ENCODE measurements at places on chromosomes 2 and 18.

GRCh38 chr2:208488686-208489564 lies 82.3 kb downstream of the PTH2R start:
- no peak for DNase-seq

DNA sequence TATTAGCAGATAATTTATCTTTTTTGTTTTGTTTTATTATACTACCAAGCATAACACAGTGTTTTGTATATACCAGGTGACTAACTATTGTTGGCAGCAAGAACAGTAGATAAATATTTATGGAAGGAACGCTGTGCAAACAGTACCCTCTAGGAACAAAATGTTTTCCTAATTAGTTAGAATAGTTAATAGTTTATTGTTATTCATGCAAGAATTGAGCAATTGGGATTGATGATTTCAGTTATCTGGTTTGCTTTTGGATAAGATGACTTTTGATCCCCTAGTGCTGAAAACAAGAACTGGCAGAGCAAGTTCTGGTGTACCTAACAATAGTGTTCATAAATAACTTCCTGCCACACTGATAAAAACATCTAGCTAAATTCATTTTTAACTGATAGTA lies 323.3 kb downstream of the TGIF1 start:
- DNase-seq = no peak

DNA sequence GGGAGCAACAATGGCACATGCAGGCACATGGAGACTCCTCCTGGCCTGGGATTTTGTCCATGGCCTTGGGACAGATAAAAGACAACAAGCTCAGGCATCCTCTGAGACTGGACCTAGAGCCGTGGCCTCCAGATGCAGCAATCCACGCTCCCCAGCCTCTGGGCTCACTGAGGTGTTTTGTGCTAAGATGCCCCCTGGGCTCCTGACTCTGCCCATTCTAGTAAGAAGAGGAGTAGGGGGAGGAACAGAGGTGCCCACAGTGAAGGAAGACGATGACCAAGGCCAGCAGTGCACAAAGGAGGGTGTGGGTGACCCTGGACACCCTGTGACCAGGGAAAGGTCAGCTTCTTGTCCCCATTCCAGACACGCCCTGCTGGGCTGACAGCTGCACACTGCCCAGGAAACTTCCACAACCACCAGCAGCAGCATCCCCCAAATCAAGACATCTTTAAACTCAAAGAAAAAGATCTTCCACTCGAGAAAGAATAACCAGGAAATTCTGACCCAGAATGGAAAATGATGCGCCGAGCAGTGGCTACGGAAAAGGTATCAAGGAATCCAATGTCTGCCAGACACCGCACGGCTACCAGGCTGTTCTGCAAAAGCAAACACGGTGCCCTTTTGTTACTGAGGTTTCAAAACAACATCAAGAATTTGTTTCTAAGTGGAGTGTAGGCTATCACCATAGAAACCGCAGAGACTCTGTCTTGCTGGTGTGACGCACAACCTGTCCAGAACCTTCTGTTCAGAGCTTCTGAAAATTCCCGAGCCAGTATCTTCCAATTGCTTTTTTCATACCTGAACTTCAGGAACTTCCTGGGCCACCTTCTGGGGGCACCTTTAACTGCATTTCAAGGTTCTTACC lies 65.5 kb downstream of the ZNF516 start:
- no peak for DNase-seq

DNA sequence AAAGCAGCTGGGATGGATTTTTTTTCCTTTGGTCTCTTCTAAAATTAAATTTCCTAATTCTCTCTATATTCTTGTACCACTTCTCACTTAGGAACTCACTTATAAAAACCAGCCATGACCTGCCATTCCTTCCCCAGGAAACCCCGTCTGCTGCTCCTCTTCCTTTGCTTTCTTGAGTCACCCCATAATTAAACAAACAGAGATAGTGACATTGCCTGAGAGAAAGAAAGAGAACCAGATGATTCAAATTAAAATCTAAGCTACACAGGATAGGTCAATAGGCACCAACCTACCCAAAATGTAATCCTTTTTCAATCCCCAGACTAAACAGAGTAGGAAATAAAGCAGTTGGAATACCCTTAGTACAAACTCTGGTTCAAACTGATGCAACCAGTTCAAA lies 9.7 kb downstream of the STK39 start:
- no peak for DNase-seq

GRCh38 chr2:151405376-151405775 lies 4.3 kb upstream of the RIF1 start:
- no peak for DNase-seq

DNA sequence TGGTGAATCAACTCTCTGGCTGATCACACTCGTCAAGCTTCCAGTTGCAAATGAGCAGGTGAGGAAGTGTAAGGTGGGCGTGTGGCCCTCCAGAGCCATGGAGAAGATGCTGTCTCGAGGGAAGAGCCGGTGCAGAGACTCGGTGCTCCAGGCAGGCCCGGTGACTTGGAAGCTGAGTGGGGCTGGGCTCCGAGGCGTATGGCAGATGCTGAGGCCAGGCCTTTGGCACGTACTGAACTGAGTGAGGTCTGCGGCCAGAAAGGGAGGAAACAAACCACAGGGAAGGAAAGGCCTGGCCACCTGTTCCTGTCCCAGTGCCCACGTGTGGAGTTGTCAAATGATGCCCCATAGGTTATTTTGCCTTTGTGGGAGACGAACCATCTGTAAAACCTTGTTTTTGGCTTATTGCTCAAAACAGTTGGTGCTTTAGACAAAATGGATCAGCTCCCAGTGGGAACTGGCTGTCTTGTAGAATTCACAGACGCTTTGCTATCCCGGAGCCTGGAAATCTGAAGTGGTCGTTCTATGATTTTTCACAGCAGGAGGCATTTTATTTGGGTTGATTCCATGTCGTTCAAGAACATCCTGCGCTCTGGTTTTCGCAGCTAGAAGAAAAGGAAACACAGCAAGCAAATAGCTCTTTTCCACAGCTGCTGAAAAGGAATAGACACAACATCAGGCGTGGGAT lies 117.5 kb upstream of the TMEM18 start:
- no peak for DNase-seq

DNA sequence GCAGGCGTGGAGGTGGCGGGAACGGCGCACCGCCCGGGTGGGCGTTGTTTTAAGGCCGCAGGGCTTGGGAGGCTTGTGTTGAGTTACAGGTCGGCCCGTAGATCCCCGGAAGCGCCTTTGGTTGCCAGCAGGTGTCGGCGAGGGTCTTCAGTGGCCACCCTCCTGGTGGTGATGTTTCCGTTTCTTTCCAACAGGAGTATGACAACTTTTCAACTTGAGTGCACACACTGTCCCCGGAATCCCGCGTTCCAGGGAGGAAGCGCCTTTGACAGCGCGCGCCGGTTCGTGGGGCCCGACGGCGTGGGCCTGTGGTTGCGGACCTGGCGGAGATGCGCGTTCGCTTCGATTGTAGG lies 1.0 kb upstream of the HDAC4 start:
- no peak for DNase-seq

- no peak for DNase-seq
Measured at GRCh38 chr2:45554073-45554741, 56.9 kb downstream of the SRBD1 start.

DNA sequence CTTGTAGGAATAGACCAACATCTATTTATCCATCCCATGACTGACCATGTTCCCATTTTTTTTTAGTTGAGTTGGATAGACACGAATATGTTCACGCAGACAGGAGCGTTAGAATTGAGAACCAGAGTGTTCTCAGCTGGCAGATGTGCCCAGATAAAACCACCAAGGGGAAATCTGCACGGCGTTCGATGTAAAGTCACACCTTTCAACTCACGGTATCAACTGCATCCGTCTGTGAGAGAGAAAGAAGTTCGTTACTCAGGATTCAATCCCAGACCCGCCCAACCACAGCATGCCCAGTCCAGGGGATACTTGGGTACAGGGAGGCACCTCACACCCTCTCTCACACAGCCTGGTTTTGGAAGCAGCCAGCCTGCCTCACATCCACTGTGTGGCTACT lies 26.1 kb downstream of the MAL start:
- no peak for DNase-seq

GRCh38 chr2:67651565-67651964 lies 254.4 kb downstream of the ETAA1 start:
- no peak for DNase-seq

DNA sequence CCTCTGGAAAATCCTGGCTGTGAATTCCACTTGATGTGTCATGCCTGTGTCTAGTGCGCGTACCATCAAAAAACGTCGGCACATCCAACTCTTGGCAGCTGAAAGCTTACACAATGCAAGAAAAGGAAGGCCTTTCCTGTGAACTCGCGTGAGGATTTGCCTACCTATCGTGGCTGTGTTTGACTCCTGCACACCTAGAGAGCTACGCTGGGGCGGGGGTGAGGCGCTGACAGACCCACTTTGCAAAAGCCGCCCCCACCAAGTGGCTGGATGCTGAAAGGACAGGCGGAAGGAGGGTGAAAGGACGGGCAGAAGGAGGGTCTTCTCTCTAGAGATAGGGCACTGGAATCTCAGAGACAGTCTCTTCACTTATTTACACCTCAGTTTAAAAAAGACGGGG lies 270.1 kb downstream of the EIPR1 start:
- DNase-seq = no peak

GRCh38 chr2:224034017-224034416 lies 5.1 kb downstream of the SERPINE2 start:
- no peak for DNase-seq

GRCh38 chr2:100704156-100704555 lies 115.8 kb upstream of the NPAS2 start:
- no peak for DNase-seq

GRCh38 chr2:72399879-72400278 lies 252.2 kb upstream of the CYP26B1 start:
- no peak for DNase-seq

DNA sequence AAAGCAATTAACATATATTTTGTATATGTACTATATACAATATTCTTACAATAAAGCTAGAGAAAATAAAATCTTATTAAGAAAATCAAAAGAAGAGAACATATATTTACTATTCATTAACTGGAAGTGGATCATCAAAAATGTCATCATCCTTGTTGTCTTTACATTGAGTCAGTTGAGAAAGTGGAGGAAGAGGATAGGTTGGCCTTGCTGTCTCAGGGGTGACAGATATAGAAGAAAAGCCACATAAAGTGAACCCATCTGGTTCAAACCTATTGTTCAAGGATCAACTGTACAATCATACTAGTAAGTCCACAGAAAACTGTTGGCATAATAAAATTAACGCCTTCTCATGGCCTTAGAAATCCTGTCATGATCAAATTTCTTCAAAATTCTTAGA lies 26.6 kb downstream of the SESTD1 start:
- DNase-seq = no peak

DNA sequence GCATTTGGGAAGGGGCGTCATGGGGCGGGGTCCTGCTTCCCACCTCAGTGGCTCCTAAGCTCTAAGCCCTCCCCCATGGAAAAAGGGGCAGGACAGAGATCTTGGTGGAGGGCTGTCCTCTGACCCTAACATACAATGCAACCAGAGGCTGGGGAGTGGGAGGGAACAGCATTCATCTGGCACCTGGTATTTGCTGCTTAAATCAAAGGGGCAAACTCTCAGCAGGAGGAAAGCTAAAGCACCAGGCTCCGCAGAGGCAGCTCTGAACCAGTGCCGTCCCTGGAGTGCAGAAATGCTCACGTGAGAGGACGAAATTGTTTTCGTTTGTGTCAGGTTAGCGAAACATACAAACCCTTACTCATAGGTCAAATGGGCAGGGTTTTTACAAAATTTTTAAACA lies 92.7 kb upstream of the PXDN start:
- DNase-seq = no peak

- no peak for DNase-seq
Measured at GRCh38 chr2:152042636-152043615, 55.9 kb downstream of the CACNB4 start.

DNA sequence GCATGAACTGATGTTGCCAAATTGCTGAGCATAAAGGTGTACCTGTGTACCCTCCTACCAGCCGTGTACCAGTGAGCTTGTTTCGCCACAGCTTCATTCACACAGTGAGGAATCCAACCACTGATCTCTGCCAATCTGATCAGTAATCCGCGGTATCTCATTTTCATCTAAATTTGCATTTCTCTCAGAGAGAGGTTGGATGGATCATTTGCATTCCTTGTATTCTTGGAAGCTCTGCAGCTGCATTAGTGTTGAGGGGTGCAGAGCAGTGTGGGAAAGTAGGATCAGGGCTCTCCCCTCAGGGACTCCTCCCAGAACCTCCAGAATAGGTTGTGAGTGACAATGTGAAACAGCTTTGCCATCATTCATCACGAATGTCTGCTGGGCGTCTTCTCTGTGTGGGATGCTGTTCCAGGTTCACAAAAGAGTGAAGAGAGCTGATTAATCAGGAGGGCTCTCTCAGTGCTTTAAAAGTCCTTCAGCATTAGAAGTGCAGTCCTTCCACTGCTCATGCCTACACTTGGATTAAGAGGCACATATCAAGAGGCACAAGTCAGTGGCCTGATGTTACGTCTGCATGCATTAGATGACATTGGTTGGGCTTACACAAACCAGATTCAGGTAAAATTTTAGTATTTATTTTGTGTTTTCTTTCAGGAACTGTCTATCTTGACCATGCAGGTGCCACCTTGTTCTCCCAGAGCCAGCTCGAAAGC lies 7.5 kb downstream of the MOCOS start:
- DNase-seq = no peak

DNA sequence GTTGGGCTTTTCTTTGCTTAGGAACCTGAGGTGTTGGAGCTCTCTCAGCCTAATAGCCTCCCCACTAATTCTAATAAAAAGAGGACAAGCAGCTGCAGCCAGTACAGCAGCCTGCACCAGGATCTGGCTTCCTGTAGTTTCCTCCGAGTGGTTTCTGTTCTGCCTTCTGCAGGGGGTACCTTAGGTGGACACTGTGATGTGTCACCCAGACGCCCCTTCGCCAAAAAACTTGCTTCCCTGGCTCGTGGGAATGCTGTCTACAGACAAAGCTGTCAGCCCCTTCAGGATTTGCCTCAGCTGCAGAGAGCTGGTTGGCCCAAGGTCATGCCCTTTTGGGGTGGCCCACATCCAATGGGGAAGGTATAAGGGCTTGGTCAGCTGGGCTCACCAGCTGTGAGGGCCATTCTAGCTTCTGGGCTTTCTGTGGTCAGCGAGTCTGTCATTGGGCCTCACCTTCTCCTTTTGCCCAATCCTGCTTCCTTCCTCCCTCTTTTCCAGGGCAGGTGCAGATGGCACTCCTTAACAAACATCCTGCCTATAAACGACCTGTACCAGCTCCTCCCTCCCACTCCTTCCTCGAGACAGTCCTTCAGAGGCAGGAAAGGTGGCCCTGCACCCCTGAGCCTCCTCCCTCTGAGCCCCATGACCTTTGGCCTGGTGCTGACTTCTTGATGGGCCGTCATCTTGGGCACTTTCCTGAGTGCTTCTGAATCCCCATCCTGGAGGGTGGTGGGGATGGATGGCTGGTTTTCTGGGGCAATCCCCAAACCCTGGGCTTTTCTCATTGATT lies 44.0 kb upstream of the ROCK2 start:
- DNase-seq = no peak

DNA sequence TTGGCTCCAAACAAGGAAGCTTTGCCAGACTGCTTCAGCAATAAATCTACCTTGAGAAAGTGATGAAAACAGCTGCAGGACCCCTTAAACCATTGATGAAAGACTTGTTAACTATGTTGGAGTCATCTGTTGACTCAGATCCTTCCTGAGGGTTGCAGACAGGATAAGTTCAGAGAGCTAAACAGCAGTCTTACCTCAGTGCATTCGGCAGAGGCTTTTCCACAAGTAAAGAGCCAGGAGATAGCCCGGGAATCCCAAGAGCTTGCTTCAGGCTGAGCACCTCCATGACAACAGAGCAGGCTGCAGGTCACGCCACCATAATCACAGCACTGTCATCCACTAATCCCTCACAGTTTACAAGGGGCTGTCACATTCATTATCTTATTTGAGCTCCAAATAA lies 23.7 kb downstream of the KIAA2012 start:
- DNase-seq = no peak

Measured in GM12892 (cell line).